ENCODE measurements at places on chromosomes 2 and 18.
A peak's percentile ranks its signal among the peaks of the same experiment; 100 is the strongest.

DNA sequence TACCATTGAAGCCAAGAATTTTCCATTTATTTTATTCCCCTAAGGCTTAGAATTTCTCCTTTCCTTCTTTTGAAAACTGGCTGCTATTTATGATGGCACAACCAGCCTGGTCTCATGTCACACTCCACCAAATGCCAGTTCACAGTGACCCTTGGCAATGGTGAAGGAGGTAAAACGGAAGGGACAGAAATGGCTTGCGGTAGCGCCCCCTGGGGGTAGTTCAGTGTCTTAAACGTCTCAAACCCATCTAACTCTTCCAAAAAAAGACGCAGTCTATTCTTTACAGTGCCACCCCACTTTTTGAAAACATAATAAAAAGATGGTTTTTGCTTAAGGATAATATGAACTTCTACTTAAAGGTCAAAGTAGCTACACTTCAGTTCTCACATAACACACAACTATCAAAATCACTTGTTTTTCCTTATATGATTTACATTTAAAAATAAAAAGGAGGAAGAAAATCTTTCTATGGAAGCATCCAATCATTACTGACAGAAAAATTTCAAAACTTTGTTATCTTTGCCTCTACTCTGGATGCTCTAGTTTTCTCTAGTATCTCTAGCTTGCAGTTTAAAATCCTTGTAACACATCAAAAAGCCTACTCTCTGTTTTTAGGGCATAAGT, 28.0 kb downstream of the PNO1 start:
- DNase-seq, result peak; percentile 84

- DNase-seq, result no peak
Observed at GRCh38 chr18:49553003-49553402, 8.9 kb upstream of the LIPG start.

GRCh38 chr2:181891966-181892798, 652 bp downstream of the ITPRID2 start:
- peak; percentile 84 for DNase-seq

- DNase-seq, result no peak
Observed at GRCh38 chr18:67402543-67402942, 114.0 kb downstream of the DSEL start.

DNA sequence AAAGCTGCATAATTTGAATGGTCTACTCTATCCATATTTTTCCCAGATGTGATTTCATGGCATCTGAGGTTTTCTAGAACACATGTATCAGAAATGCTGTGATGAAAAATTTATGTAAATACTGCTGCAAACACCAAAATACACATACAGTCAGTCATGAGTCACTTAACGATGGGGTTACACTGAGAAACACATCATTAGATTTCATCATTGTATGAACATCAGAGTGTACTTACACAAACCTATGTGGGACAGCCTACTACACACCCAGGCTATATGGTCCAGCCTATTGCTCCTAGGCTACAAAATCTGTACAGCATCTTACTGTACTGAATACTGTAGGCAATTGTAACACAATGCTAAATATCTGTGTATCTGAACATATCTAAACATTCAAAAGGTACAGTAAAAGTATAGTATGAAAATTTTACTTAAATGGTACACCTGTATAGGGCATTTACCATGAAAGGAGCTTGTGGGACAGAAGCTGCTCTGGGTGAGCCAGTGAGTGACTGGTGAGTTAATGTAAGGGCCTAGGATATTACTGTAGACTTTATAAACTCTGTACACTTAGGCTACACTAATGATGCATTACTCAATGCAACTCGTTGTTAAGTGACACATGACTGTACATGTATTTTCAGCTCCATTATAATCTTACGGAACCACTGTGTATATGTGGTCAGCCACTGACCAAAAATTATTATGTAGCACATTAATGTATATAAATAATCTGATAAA, 33.5 kb downstream of the PNO1 start:
- no peak for DNase-seq

GRCh38 chr18:80046011-80046410, 11.8 kb downstream of the RBFA start:
- no peak for DNase-seq

DNA sequence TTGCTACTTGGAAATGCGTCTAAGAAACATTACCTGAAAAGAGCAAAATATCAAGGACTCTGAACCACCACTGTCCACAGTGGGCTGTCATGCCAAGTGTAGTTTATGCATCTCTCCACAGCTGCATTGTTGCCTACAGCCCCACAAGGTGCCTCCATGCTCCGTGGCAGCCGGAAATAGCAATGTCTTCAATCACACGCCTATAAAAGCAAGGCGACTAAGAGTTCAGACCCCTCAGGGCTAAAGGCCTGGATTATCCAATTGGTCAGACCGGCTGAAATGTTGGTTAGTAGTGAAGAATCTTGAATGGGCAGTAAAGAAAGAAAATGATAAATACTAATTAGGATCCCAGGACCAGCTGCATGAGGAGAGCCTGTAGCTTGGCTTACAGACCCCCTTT, 114.0 kb upstream of the SLC35G4 start:
- no peak for DNase-seq

- DNase-seq, result no peak
Observed at GRCh38 chr2:31270131-31270530, 36.2 kb downstream of the EHD3 start.

GRCh38 chr2:130342020-130342532, 621 bp upstream of the IMP4 start:
- DNase-seq, result peak; percentile 97

- no peak for DNase-seq
Observed at GRCh38 chr18:49073437-49073836, 122.7 kb upstream of the SMAD7 start.

GRCh38 chr18:76889091-76889699, 66.8 kb downstream of the ZNF236 start:
- DNase-seq, result no peak

DNA sequence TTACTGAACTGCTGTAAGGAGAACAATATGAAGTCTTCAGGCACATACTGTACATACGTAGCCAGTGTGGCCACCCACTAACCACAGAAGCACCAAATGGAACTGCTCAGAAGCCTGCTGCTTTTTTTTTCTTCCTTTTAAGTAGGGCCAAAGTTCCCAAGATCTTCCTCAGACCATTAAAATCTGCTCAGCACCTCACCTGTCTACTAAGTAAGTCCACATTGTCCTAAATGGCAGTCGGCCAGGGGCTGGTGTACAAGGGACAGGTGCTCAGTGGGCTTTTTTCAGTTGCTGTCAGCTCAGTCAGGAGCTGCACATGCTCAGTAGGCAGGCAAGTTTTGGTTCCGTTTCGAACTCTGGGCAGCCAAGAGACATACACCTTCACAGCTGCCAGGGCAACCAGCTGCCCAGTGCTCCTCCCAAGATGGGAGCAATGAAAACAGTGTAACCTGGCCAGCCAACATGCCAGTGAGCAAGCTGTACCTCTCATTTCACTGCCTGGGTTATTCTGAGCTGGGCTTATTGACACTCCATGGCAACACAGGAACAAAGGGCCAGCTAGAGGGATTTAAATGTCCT, 86.1 kb downstream of the ACVR1 start:
- DNase-seq, result peak; percentile 15

GRCh38 chr2:25788457-25788856, 89.8 kb downstream of the ASXL2 start:
- DNase-seq, result no peak

- DNase-seq, result peak; percentile 51
Observed at GRCh38 chr2:108978709-108979111, 10.3 kb downstream of the EDAR start.

DNA sequence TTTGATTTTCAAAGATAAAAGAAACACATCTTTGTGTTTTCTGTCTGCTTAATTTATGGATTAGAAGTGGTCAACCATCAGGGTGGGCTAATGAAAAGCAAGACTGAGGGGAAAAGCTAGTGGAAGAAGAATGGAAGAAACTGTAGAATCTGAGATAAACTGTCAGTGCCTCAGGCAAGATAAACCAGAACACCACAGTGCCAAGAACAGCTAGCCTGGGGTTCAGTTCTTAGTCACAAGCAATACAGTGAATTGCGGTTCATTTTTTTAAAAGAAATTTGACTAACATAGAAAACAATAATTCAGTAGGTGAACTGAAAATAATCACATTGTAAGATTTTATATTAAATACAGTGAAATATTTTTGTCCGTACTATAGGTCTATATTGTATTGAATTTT, 22.0 kb upstream of the LNPK start:
- DNase-seq, result no peak

GRCh38 chr2:8729939-8730338, 48.1 kb downstream of the ID2 start:
- no peak for DNase-seq

DNA sequence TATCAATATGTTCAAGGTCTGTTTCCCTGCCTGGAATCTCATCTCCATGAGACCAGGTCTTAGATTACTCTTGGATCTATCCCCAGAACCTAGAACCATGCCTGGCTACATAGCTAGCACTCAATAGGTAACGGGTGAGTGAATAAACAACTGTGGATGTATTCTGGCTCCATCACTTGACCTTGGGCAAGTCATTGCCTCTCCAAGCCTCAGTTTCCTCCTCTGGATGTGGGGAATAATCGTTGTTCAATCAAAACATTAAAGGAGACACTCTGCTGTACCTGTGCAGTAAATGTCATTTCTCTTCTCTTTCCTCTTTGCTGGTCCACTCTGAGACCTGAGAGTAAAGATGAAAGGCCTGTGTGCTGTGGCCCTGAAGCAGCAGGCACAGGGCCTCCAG, 121.5 kb upstream of the MYCN start:
- no peak for DNase-seq

DNA sequence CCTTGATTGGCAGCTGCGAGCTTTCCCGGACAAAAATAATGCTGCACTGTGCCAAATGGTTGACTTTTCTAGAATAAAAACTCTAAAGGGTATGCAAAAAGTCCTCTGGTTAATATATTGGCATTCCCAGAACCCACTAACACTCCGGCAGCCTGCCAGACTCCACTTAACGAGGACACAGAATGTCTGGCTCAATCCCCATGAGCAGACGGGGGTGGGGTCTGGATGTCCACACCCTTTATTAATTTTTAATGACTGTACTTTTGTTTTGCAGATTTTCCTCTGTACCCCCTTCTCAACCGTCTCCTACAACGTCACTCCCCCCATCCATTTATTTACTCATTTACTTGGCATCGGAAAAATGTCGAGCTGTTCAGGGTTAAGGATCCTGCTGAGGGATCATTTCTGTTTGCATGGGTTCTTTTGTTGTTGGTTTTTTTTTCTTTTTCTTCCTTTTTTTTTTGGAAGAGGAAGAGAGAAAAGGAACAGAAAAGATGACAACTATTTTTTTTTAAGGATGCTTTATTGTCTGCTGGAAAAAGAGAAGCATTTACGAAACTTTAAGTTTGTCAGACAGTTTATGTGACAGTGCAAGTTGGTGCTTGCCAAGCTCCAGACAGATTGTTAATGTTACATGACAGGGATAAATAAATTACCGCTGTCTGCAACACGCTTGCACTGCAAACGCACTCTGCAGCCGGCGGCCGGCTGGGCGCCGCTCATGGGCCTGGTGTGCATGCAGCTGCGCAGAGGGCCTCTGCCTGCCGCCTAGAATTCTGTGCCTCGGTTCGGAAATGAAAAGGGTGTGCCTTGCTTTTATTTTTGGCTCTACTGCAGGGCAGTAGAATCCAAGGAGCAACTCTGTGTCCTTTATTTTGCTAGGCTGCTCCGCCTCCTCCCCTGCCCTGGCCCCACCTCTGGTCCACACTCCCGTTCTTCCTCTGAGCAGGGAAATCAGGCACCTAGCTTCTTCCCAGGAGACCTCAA, 3.6 kb downstream of the LDLRAD4 start:
- no peak for DNase-seq

- DNase-seq, result no peak
Observed at GRCh38 chr2:193475038-193475437, 1280.3 kb upstream of the TMEFF2 start.

GRCh38 chr18:23398401-23398800, 54.7 kb upstream of the RIOK3 start:
- DNase-seq, result no peak

DNA sequence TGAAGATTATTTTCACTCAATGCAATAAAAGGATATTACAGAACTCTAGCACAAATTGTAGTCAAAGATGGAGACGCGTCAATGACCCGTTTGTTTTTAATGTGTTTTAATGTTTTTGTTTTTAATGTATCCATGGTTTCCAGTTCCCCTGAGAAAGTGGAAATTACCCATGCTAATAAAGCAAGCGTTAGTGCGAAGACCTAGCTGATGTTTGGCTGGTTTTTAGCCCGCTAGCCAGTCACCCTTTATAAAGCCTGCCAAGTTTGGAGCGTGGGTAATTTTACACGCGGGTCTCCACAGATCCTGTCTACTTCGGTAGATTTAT, 430 bp upstream of the CHMP1B start:
- DNase-seq, result no peak

DNA sequence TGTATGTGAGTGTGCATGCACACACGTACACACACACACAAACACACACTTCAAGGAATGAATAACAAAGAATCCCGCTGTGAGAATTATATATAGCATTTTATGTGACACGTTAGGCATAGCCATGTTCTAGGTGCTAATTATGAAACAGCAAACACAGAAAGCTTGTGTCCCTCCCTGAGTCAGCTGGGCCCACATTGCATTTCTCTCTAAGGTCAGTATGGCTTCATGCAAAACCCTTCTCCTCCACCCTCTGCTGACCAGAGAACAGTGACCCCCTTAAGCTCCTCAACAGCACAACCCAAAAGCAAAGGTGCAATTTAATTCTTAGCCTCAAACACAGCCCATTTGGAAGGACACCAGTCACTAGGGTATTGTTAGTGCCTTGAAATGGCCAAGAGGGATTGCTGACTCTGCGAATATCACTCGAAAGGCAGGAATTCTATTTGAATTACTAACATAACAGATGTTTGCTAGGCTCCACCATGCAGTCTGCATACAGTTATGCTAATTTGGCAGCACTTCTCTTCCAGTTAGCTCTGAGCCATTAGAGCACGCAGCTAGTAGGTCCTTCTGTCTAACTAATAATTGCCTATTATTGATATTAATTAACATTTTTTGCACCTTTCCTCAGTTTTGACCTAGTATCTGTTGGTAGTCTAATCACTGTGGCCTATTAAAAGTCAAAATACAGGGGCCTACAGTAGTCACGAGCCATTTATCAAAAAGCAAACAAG, 149.0 kb downstream of the LNPK start:
- no peak for DNase-seq

- DNase-seq, result no peak
Observed at GRCh38 chr2:232260075-232260474, 118.5 kb upstream of the ALPP start.

DNA sequence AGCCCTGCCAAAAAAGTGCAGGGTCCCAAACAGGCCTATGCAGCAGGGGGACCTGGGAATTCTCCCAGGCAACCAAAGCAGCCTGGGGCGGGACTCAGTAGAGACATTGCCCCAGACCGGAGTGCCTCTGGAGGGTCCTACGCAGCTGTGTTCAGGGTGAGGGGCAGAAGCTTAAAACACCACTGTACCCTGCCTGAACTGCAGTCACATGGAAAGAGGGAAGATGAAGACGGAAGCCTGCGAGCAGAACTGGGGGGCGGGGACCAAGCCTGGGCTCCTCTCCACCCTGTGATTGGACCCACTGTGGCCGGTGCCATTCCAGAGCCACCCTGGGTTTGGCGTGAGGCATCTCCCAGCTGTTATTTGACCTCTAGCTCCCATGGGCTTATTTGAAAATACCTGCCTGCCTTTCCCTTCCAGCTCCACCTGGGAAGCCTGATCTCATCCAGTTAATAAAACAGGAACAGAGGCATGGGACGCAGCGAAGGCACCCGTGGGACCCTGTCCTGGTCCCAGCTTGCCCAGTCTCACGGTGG, 183.1 kb downstream of the SMAD2 start:
- no peak for DNase-seq

- DNase-seq, result no peak
Observed at GRCh38 chr18:53747210-53747609, 477.3 kb downstream of the MBD2 start.

GRCh38 chr18:76491776-76492668, 3.0 kb downstream of the ZNF516 start:
- DNase-seq, result peak; percentile 64

Data from NCI-H82 (cell line).